CD4-positive, alpha-beta memory T cell (primary cell): ENCODE measurements at places on chromosomes 1 and 21. TPM values are rescaled to one million over a fixed set of nuclear protein-coding genes. Genes with fewer than 3 reads are reported as not detected.

KIAA1614 gene
- polyA plus RNA-seq = not detected

- DNase-seq = no peak
Measured at GRCh38 chr1:12167493-12168429, 970 bp downstream of the TNFRSF1B start.

GRCh38 chr1:17893891-17894631, 138.9 kb downstream of the ACTL8 start:
- no peak for DNase-seq

DNA sequence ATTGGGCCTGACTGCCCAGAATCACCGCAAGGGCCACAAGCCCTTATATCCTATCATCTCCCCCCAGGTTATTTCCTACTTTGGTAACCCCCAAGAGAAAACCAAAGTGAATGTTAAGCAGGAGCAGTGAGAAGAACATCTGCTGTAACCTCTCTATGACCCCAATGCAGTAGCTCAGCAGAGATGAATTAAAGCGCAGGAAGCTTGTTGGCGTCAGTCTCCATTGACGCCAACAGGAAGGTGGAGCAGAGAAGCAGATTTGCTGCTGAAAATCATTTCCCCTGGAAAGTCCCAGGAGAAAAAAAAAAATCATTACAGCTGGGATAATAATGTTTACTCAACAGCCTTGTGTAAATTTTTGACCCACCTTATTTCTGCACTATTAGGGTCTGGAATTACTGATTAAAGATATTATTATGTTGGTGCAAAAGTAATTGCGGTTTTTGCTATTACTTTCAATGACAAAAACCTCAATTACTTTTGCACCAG, 33.2 kb upstream of the FAM163A start:
- peak; percentile 86 for DNase-seq

GRCh38 chr1:4611563-4612341, 42.7 kb upstream of the AJAP1 start:
- no peak for DNase-seq

- DNase-seq = peak; percentile 9
Measured at GRCh38 chr1:157073944-157074685, 25.5 kb downstream of the ETV3L start.

DNA sequence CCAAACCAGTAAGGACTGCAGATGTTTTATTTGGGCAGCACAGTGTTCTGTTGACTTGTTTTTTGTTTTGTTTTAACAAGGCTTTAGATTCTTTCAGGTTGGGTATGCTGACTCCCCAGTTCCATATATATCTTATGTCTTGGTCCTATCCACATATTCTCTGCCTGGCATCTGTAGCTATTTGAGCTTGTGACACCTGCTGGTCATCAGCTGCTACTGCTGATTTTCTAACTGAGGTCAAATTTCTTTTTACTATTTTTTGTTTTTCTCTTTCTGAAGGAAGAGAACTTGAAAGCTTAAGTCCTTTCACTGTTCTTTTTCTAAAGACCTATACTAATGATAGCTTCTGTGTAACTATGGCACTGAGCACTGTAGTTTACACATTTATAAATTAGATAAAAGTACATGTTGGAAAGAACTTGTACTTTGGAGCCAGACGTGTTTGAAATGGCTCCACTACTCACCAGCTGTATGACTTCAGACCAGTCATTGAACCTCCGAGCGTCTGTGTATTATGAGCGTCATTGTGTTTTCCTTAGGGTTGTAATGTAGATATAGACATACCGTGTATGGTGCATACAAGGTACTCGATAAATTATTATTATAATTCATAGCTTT, 109.4 kb downstream of the NRDC start:
- DNase-seq = peak; percentile 40

GRCh38 chr1:78044796-78045562, 787 bp upstream of the GIPC2 start:
- DNase-seq = no peak

GRCh38 chr1:15176898-15177665, 23.5 kb downstream of the TMEM51 start:
- no peak for DNase-seq
